ENCODE measurements at places on chromosomes 7 and 10.

DNA sequence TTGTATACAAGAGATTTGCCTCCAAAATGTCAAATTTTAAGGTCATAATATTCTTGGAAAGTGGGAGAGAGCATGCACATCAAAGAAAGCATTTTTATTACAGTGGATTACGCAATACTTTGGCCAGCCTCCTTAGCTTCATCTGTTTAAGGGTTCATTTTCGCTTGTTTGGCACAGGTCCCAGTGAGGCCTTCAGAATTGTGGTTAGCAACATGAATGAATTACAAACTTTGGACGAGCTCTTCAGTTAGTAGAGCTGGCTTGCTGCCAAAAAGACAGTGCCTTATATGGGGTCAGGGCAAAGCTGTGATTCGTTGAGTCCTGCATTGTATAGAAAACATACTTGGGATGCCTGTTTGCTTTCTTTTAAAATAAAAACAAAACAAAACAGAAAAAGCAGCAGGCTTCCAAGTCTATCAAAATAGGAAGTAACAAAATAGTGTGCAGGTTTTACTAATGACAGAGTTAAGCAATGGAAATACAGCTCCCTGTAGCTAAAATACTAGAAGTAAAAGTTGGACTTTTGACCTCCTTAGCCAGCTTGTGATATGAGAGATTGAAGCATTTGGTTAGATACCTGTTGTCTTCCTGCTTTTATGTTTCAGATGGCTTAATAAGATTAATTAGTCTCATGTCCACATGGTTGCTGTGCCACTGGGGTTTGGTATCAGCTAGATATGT is 190.8 kb downstream of the MLLT10 start:
- peaks cover 11% of the 10 kb centered on the region for H3K36me3 ChIP-seq
- no peak overlapping the region for H3K4me3 ChIP-seq
- DNase-seq: peak; percentile 95
- H3K27me3 ChIP-seq: no peaks in the 10 kb centered on the region
- H3K27ac ChIP-seq: peak overlapping the region; percentile 80

DNA sequence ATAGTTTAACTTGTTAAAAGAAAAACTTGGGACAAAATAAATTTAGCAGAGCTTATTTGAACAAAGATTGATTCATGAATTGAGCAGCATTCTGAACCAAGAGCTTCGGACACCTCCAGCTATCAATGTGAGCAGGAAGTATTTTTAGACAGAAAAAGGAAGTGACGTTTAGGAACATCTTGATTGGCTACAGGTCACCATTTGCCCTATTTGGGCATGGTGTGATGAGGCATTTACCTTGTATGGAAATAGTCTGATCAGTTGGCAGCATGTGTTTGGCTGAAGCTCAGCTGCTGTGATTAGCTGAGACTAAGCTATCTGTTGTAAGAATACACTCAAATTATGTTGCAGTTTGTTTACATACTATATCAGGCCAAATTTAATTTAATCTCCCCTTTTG is 185.1 kb downstream of the ATRNL1 start:
- no peaks in the 10 kb centered on the region for H3K27me3 ChIP-seq
- H3K36me3 ChIP-seq: peaks cover 1% of the 10 kb centered on the region
- no peak overlapping the region for H3K27ac ChIP-seq
- no peak for DNase-seq
- no peak overlapping the region for H3K4me3 ChIP-seq
- no peaks in the 10 kb centered on the region for H3K4me1 ChIP-seq

DNA sequence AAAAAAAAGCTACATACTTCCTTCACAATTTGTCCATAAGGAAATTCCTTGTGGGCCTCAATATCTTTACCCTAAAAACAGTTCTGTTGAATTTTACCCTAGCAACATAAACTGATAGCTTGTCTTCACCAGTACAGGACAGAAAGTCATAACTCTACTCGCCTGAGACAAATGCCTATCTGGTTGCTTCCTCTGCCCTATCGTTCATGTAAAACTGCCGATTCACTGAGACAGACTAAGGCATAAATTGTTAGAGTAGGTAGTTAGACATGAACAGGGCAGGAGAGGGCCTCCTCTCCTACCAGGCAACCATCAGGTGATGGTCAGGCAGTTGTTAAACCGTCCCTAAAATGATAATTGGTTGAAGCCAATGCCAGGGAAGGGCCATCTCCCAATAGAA is 25.0 kb downstream of the IFIT3 start:
- DNase-seq: no peak
- peaks cover 5% of the 10 kb centered on the region for H3K36me3 ChIP-seq
- peaks cover 55% of the 10 kb centered on the region for H3K4me1 ChIP-seq

GRCh38 chr10:131444862-131445461 is 133.4 kb upstream of the TCERG1L start:
- DNase-seq: no peak
- no peak overlapping the region for H3K4me3 ChIP-seq
- H3K36me3 ChIP-seq: no peaks in the 10 kb centered on the region
- no peaks in the 10 kb centered on the region for H3K4me1 ChIP-seq

Data from osteocyte (in vitro differentiated cells).